ENCODE measurements at places on chromosomes 1 and 21.

GRCh38 chr1:156075162-156075561 is 7.1 kb downstream of the MEX3A start:
- no peak for DNase-seq

DNA sequence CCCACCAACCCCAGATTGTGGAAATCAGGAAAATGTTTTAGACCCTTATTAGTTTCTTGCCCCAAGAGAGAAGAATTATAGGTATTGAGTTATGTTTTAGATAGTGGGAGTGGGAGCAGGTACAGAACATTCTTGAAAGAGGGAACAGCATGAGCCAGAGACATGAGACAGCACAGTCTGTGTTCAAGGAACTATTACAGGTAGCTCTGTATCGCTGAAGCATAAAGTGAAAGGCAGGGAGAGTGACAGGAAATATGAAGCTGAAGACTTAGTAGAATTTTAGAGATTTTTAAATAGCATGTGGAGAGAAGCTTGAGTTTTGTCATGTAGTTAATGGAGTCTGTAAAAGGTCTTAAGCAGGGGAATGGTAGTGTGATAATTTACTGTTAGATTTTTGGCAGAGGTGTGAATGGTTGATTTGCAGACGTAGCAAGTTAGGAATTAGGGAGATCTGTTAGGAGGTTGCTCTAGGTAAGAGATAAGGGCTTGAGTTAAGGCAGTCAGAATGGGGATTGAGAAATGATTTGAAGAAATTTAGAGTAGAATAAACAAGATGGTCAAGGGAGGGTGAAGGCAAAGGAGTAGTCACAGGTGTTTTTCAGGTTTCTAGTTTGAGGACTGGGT is 11.6 kb downstream of the SUCO start:
- DNase-seq, result no peak

DNA sequence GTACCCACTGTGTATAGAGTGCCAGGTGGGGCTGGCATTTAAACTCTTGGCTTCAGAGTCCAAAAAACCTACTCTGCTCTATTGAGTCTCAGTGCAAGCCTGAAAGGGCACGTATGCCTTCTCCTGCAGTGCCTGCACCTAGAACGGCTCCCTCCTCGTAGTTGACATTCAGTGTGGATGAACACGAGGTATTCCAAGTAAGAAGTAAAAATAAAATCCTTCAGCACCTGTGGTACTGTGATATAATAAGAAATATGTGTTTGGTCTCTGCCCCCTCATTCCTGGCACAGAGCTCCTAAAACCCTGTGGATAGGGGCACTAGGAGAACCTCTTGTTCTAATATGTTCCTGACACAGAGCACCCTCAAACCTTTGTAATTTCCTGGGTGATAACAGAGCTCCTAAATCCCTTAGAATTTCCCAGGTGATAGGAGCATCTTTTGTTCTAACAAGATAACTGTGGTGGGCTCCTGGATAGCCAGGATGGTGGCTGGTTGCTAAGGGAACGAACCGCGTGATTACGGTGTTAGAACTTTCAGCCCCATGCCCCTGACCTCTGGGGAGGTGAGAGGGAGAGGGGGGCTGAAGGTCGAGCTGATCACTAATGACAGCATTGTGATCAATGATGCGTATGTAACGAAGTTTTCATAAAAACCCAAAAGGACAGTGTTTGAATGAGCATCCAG is 16.8 kb downstream of the UCK2 start:
- no peak for DNase-seq

- DNase-seq, result no peak
These were observed 12.5 kb upstream of the WNT2B start for GRCh38 chr1:112496290-112496689.

DNA sequence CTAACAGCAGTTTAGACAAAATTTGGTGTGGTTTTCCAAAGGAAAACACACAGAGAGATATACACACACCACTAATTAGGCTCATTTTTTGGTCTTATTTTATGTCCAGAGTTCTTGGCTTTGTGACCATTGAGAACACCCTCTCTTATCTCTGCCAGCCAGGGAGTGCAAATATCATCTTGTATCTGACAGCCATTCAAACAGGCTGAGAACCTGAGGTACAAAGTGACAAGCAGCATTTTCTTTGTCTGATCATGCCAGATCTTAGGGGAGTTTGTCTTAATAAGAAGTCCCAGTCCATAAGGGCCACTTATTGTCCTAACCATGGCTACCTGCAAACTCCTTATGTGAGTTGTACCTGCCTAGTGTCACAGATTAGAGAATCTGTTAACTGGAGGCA is 1165.2 kb downstream of the BRINP3 start:
- no peak for DNase-seq

DNA sequence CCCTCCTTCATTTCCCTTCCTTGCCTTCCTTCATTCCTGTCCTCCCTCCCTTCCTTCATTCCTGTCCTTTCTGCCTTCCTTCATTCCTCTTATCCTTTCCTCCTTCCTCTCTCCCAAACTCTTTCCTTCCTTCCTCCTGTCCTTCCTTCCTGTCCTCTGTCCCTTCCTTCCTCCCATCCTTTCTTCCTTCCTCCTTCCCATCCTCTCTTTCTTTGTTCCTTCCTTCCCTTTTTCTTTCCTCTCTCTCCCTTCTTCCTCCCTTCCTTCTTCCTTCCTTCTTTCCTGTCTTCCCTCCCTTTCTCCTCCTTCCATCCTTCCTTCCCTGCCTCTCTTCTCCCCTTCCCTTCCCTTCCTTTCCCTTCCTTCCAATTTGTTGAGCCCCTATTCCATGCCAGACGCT is 15.8 kb upstream of the JUN start:
- no peak for DNase-seq

GRCh38 chr1:28470146-28470545 is 35.7 kb upstream of the RCC1 start:
- DNase-seq, result no peak

Measured in NCI-H345 (cell line).